COR-L47 (cell line): ENCODE measurements at places on chromosomes 2 and 18.

- DNase-seq: no peak
Observed at GRCh38 chr2:22375096-22375495, 1009.9 kb upstream of the KLHL29 start.

DNA sequence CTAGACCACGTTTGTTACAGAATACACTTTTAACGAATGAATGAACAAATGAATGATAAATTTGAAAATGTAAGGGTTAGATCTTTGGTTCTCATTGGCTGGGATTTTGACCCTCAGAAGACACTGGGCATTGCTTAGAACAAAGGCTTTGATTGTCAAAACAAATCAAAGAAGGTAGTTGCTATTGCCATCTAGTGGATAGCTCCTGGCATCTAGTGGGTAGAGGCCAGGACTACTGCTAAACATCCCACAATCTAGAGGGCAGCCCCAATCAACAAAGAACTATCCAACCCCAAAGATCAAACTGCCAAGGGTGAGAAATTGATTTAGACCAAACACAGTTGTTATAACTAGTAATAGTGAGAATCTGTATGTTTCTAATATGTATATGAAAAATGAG is 552.3 kb downstream of the KCNJ3 start:
- peak; percentile 33 for DNase-seq

- no peak for DNase-seq
Observed at GRCh38 chr2:191228333-191228732, 16.9 kb upstream of the MYO1B start.

DNA sequence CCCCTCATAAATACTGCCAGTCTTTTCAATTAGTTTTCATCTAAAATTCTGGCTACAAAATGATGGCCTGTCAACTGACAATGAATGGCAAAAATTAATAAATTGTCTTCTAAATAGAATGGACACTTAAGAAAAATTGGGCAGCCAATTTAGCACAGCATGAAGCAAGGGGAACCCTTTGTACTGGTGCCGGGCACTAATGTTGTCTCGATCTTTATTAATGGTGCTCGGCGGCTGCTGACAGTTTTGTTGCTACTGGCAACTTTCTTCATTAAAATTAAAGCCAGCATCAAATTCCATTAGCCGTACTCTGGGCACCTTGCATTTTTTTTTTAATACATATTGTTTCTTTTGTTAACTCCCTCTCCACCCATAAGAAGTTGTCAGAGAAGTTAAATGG is 309.3 kb downstream of the GBX2 start:
- peak; percentile 38 for DNase-seq

GRCh38 chr2:26487192-26487591 is 9.3 kb upstream of the OTOF start:
- DNase-seq: no peak

GRCh38 chr2:62938126-62938525 is 112.5 kb upstream of the OTX1 start:
- no peak for DNase-seq

DNA sequence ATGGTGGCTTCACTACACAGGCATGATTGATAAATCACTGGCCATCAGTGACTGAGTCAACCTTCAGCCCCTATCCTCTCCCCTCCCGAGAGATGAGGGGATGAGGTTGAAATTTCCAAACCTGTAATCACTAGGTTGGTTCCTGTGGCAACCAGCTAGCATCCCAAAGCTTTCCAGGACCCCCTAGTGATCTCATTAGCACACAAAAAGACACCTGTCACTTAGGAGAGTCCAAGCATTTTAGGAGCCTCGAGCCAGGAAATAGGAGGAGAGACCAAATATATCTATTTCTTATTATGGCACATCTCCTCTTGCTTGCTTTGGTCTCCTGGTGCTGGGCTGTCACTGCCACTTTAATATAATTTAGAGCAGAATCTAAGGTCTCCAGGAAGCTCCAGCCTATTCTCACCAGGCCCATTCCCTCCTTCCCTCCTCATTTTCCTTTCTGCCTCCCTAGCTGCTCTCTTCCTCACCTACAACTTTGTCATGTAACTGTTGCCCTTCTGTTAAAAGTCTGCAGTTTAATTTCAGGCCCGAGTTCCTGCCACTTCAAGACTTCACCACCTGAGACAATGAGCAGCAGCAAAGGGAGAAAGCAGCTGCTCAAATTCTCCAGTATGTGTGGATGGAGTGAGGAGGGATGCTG is 33.2 kb upstream of the NAB1 start:
- peak; percentile 91 for DNase-seq

GRCh38 chr2:239369631-239370161 is 31.1 kb downstream of the HDAC4 start:
- no peak for DNase-seq

DNA sequence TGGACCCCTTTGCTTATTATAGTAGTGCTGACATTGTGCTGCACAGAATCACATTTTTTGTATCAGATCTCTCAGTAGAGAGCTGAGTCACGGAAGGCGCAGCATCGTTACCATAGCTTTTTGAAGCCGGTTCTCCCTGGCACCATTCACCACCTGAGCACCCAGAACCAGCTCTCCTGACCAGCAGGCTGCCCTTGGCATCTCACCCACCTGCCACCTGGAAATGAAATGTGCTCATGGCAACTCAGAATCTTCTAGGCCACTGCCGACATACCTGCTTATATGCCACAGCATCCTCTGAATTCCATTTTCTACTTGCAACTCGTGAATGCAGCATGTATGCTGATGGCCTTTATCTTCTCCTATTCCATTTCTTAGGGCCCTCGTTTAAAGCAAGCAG is 62.7 kb downstream of the COA5 start:
- DNase-seq: no peak

- DNase-seq: no peak
Observed at GRCh38 chr2:16537347-16537746, 128.3 kb downstream of the CYRIA start.

- DNase-seq: peak; percentile 4
Observed at GRCh38 chr2:107936433-107937359, 49.6 kb upstream of the SLC5A7 start.
